ENCODE measurements at places on chromosomes 2 and 18.

- no peak for DNase-seq
Measured at GRCh38 chr2:203062126-203062525, 47.5 kb downstream of the NBEAL1 start.

DNA sequence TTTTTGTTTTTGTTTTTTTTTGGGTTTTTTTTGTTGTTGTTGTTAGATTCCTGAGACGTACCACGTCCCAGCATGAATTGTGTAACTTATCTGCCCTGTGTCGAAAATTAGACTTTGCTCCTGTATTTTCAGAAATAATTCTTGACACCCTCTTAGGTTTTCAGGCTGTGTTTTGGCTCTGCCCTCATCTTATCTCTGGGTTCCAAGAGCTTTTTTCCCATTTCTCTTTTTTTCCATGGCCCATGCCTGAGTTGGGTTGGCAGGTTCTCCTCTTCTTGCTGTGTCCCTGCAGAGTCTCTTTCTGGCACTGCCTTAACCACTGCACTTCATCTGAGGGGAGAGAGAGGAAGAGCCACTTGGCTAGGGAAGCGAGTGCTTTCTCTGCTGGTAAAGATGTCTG lies 42.4 kb downstream of the CTIF start:
- no peak for DNase-seq

DNA sequence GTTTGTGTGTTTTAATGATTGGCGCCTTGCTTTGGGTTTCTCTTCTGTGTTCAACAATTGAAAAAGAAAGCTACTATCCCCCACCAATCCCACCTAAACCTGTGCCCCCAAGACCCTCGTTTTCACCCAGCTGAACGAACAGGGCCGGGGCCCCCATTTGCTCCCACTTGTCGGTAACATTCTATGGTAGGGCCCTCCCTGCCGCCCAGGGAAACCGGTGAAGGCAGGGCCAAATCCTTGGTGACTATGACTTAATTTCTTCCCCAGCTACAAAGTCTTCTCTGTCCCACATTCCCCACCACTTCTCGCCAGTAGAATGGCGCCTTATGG lies 598 bp upstream of the SNRNP200 start:
- no peak for DNase-seq

DNA sequence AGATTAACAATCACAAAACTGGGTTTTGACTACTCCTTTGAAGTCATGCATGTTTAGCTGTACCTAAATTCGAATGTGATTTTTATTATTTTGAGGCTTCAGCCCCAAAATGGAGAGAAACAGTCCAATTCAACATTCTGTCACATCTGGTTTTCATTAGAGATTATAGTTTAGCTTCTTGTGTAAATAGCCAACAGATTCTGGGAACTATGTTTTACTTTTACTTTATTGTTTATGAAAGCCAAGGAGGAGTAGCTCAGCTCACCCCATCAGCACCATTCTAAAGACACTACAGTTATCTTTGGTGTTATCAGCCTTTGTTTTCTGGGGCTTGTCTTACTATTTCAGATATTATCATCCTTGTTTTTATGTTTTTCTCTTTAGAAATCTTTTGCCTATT lies 465.0 kb upstream of the CWC22 start:
- no peak for DNase-seq

GRCh38 chr2:196336715-196337114 lies 165.3 kb upstream of the STK17B start:
- no peak for DNase-seq

DNA sequence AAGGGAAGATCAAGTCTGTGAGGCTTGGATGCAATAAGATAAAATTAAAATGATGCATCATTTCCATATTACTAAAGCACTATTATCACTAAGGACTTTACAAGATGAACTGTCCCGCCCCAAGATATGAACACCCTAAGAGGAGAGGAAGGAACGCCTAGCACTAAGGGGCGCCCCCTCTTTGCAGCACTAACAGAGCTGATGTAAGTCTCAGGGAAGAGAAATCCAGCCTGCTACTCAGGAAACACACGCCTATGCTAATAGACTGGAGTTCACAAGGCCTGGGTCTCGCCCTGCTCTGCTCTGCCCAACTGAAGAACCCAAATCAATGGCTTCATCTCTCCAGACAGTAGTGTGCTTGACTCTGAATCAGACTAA lies 6.1 kb downstream of the INO80C start:
- DNase-seq: no peak

- DNase-seq: no peak
Measured at GRCh38 chr2:54999182-54999581, 51.1 kb downstream of the RTN4 start.

- DNase-seq: peak; percentile 77
Measured at GRCh38 chr2:24015562-24016375, 5.9 kb downstream of the MFSD2B start.

DNA sequence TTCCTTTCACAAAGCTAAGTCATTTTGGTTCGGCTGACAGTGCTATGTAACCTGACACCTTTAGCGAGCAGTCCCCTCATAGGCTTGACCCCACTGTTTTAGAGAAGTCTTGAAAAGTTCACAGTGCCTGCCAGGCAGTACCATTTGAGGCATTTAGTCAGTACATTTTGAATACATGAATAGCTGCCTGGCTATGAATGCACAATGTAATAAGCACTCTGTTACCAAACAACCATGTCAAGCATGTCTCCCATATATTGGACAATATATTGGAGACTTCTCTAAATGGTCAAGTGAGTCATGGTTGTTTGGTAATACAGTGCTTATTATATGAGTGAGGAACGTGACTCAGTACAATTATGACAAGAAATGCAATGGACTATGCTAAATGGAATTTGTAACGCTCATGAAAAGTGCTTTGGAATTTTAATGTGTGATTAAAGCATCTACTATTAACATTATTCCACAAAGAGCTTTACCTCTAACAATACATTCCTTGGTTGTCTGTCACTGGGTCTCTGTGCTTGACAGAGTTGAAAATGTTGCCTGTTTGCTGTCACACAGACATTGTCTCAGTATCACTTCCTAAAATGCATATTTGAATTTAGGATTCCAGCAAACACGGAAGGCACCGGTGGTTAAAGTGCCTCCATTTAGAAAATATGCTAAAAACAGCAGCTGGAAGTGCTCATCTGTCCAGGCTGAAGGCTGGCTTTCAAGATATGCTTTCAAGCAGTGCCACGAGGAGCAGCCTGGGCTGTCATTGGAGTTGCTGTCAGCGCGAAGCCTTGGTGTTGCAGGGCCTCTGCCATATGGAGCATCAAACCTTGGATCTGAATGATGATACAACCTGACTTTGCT lies 458.6 kb downstream of the FBXO15 start:
- DNase-seq: peak; percentile 47

DNA sequence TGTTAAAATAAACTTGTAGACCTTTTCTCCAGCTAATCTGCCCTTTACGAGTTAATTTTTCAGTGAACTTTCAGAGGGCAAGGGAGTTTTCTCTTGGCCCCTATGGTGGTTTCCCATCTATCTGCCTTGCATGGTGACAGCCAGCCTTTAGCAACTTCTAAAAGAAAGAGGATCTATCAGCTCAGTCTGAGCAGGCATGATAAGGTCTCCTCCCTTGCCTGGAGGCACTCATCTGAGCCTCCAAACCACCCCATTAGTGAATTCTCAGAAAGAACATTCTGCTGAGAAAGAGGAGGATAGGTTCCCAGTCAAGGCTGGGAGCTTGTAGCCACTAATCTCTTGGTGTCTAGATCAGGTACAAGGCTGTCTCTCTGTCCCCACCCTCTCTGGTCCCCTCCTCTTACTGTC lies 10.7 kb upstream of the GYPC start:
- no peak for DNase-seq

GRCh38 chr2:70907130-70908057 lies 28.3 kb upstream of the ATP6V1B1 start:
- peak; percentile 56 for DNase-seq

GRCh38 chr2:241872313-241872642 lies 2.7 kb downstream of the RTP5 start:
- no peak for DNase-seq

GRCh38 chr2:199744724-199745123 lies 106.3 kb downstream of the FTCDNL1 start:
- DNase-seq: no peak

- DNase-seq: no peak
Measured at GRCh38 chr18:22641958-22642357, 224.2 kb upstream of the CTAGE1 start.

DNA sequence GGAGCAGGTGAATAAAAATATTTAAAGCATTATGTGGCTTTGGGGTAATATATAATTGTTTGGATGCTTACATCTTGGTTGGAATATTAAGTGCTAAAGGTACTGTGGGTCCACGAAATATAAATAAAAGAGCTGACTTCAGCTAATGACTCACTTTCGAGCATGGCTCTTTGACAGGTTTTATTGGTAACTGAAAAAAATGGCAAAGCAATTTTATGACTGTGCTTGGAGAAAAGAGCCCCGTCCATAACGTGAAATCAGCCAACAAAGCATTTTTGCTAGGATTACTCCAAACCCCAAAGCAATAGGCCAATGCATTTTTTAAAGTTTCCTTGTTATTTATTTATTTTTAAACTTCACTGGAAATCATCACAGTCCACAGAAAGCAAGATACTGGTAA lies 397.2 kb upstream of the CDH19 start:
- DNase-seq: peak; percentile 45

- DNase-seq: no peak
Measured at GRCh38 chr2:132692816-132693215, 22.8 kb upstream of the LYPD1 start.

- no peak for DNase-seq
Measured at GRCh38 chr18:33116376-33116775, 324.1 kb downstream of the CCDC178 start.

- DNase-seq: no peak
Measured at GRCh38 chr2:42135381-42136312, 33.5 kb upstream of the EML4 start.

GRCh38 chr2:225070811-225071210 lies 28.5 kb upstream of the DOCK10 start:
- no peak for DNase-seq

- DNase-seq: no peak
Measured at GRCh38 chr2:20571644-20572215, 79.2 kb downstream of the HS1BP3 start.

DNA sequence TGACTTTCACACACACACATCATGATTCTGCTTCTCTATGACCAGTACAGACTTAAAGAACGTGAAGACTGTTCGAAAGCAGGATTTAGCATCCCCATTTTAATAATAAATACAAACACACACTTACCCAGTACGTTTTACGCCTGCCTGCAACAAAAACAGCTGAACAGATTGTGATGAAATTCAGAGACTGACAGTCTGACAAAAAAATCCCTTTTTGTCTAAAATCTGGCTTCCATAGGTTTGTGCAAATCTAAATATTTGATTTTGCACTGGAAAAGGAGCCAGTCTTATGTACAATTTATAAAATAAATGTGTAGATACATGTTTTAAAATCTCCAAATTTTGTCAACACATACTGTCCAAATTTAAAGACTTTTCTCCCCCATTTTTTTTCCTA lies 630.7 kb downstream of the ZEB2 start:
- no peak for DNase-seq

GRCh38 chr2:133843091-133843490 lies 274.8 kb upstream of the NCKAP5 start:
- no peak for DNase-seq

- DNase-seq: no peak
Measured at GRCh38 chr2:20451341-20451740, 4.5 kb downstream of the RHOB start.

GRCh38 chr2:237236188-237236587 lies 150.5 kb downstream of the COPS8 start:
- no peak for DNase-seq

- no peak for DNase-seq
Measured at GRCh38 chr18:68060871-68061270, 544.4 kb upstream of the DSEL start.

DNA sequence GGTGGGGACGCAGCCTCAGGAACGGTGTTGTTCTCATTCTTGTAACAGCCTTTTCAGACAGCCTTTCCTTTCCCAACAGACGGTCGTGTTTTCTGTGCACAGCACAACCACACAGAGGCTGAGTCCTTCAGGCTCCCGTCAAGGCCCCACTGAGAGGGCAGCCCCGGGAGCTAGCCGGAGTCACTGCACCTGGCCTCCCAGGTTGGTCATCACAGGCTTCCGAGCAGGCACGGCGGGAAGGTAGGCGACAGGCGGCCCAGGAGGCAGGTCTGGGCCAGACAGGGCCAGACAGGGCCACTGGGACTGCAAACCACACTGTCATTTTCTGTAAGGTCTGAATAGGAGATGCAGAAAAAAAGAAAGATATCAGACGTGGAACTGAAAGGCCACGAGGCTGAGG lies 570.8 kb downstream of the GALR1 start:
- DNase-seq: no peak

DNA sequence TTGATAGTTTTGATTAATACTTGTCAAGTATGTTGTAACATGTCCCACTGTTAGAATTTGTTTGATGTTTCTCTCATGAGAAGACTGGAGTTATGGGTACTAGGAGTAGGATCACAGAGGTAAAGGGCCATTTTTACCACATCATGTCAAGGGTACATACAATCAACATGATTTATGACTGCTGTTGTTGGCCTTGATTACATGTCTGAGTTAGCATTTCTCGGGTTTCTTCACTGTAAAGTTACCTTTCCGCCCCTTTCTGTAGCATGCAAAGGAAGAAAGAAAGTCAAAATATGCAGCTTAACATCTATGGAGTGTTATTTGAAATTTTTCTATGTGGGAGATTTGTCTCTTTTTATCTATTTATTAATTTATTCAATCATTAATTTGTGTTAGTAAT lies 1456.4 kb downstream of the SUCLG1 start:
- DNase-seq: no peak

DNA sequence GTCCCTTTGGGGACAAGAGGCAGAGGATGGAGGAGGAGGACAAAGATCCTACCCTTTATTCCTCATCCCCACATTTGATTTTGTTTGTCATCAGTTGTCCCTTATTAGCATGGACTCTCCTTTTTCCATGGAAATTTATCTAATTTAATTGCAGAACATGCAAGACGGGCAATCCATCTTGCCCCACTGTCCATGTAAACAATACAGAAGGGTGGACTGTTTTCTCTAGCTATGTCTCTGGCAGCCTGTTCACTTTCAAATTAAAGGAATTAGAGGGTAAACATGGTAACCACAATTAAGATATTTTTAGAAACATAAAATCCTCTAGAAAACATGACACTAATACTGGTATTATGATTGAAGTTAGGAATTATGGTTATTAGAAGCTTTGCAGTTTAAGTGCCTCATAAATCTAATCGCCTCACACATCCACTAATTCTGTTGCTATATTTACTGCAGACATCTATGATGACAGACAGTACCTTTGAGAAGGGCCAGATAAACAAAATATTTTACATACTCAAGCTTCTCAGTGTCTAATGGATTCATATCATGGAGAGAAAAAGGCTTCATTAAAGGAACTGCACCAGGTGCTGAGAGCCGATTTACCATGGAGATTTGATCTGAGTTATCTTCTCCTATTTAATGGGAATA lies 215.5 kb downstream of the LNPK start:
- no peak for DNase-seq

GRCh38 chr2:3611589-3611988 lies 16.7 kb downstream of the COLEC11 start:
- no peak for DNase-seq

DNA sequence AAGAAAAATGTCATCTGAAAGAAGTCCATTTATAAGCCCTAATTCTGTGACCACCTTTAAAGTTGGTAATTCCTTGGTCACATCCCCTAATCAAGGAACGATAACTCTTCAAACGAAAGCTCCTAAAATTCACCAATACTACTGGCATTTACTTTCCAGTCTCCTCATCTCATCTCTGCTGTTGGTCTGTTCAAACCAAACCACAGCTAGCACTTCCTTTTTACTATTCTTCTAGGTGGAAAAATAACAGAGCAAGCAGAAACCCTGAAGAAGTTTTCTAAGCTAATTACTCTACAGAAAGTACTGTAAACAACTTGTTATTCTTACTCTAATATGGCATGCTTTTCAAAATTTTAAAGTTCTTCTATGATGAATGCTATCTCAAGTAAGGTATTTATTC lies 21.6 kb downstream of the TIA1 start:
- DNase-seq: no peak
